Stimulated activated CD8-positive, alpha-beta memory T cell treated with anti-CD3 and anti-CD28 coated beads, Interleukin-15, amount 100 ng/mL, for 48 hours (primary cell): ENCODE measurements at places on chromosomes 11 and 22.

- DNase-seq: no peak
Observed at GRCh38 chr11:6402061-6402470, 11.8 kb downstream of the SMPD1 start.

GRCh38 chr22:25987948-25988347 lies 181.3 kb upstream of the SEZ6L start:
- DNase-seq: no peak

DNA sequence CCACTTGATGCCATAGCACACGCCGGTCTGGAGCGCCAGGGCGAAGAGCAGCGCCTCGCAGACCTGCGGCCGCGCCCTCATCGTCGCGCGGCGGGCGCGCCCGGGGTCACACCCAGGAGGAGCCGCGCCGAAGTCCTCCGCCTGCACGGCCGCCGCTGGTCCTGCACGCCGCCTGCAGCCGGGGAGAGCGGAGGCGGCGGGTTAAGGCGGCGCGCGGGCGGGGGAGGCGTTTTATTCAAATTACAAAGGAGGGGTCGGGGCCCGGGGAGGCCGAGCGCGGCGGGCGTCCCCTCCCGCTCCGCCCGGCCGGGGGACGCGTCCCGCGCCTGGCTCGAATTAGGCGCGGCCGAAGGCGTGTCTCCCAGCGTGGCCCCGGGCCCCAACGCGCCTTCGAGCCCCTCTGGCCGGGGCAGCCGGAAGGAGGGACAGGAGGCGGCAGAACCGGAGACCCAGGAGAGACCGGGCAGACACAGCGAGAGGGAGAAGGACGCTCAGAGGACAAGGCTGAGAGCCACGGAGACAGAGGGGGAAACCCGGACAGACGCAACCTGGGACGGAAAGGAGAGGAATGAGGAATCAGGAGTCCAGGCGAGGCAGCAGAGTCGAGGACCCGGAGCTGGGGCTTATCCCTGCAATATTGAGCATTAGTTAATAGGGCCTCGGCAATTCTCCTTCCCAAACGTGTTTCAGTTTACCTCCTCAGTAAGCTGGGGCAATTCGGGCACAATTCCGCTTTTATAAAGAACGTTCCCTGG lies at the start of gene WNT11:
Gene WNT11, minus strand, starts transcription at position 176 of the 755 bp plus-strand sequence. Its CDS starts 95 bp downstream, at position 81.
- no peak for DNase-seq

GRCh38 chr11:115496892-115497291 lies 7.3 kb downstream of the CADM1 start:
- DNase-seq: no peak

- DNase-seq: no peak
Observed at GRCh38 chr22:30312053-30312452, 14.7 kb downstream of the TBC1D10A start.

- DNase-seq: no peak
Observed at GRCh38 chr22:48318173-48318572, 1509.5 kb downstream of the BRD1 start.

- no peak for DNase-seq
Observed at GRCh38 chr11:128391811-128392210, 195.5 kb downstream of the ETS1 start.

DNA sequence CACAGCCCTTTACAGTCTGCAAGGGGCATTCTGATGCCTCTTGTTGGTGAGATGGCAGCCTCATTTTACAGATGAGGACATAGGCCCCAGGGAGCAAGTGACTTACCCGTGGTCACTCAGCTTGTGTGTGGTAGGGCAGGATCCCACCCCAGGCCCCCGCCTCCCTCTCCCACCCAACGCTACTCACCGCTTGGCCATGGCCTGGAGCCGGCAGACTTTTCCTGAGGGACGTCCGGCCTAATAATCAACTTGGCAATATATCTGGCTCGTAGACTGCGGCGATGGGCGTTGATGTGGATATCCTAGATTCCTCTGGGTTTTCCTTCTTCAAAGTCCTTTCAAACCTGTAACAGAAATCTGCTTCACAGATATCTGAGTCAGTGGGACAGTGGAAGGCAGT lies 57.1 kb downstream of the ARHGAP8 start:
- no peak for DNase-seq

DNA sequence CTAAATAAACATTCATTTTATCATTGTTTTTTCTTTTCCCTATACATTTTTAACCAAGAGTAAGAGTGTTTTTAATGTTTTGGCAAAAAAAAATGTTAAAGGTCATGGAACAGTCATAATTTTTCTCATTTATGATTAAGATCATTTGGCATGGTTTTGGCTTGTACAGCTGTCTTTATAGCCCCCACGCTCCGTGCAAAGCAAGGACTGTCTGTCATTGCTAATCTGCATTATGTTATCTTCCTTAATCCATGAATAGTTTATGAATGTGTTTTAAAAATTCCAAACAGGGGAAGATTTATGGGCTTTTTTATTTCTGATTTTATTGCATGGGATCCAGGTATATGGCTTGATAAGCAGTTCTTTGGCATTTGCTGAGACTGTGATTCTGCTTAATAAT lies 28.1 kb downstream of the PGM2L1 start:
- no peak for DNase-seq

- no peak for DNase-seq
Observed at GRCh38 chr11:70647188-70648166, 249.1 kb downstream of the CTTN start.

DNA sequence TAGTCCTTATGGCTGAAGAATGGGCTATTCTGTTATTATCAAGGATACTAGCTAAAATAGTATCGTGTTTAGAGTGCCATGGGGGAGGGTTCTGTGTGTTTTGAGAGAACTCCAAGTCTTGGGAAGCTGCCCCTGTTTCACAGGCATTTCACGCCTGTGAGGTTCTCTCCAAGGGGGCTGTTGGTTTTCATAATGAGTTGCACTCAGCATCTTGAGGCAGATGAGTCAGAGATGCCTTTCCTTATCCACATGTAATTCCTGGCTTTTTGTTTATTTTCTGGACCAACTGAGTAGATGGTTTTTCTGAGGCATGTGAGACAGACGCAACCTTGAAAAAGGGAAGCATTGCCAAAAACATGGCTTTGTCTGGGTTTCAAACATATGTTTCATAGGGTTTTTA lies 203.7 kb downstream of the ARHGAP42 start:
- DNase-seq: no peak

DNA sequence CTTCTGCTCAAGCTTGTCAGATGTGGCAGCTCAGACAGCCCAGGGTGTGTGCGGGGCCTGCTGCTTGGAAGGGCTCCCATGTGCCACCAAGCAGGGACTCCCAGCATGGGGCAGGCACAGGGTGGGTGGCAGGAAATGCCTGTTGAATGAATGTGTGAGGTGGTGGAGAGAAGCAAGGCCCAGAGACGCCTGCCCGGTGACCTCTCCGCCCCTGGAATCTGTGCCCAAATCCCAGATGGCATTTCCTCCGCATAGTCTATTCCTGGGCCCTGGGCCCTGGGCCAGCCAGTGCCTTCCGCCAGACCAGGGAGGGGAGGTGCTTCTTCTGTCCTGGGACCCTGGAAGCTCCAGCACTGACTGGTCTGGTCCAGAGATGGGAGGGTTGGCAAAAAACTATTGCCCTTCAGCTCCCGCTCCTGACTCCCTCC lies 3.7 kb downstream of the CST6 start:
- no peak for DNase-seq

DNA sequence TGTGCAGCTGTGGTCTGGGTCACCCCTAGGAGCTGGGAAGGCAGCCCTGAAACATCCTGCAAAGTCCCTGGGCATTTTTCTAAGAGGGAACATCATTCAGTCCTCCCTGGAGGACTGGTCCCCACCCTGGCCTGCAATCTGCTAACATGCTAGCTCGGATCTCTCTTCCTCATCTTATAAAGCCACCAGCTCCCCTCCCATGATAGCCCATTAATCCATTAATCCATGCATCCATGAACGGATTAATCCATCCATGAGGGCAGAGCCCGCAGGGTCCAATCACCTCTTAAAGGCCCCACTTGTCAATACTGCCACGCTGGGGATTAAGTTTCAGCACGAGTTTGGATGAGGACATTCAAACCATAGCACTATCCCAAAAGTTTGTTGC lies 12.1 kb downstream of the PRG3 start:
- no peak for DNase-seq

DNA sequence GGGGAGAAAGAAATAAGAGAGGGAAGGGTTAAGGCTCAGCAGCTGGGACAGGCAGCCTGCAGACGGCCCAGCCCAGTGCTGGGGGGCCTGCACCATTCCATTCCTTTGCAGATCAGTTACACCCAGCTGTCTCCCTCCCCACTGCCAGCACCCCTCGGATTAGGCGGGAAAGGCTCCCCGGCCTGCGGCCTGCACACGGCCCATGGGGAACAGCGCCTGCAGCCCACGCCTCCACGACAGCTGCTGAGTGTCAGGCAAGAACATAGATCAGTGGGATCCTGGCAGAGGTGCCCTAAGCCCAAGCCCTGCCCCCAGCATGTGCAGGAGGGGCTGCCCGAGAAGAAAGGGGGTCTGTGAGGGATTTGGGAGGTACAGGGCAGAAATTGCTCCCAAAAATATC lies 65.8 kb upstream of the MYOD1 start:
- DNase-seq: no peak

- DNase-seq: no peak
Observed at GRCh38 chr11:111942829-111943228, 5.7 kb downstream of the DIXDC1 start.

- DNase-seq: no peak
Observed at GRCh38 chr22:38236786-38237185, 35.0 kb downstream of the MAFF start.

DNA sequence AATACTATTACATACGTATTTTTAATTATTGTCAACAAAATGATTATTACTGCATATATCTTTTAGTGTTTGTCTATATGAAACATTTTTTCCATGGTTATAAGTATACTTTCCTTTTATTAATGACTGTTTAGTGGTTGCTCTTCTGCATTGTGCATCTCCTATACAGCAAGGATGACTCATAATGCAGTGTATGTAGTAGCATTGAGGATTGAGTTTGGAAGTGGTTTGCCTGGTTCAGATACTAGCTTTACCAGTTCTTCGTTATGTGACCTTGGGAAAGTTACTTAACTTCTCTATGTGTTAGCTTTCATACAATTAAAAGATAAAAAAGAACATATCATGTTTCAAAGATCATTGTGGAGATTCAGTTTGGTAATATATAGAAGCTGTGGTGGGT lies 44.1 kb downstream of the CHORDC1 start:
- no peak for DNase-seq

DNA sequence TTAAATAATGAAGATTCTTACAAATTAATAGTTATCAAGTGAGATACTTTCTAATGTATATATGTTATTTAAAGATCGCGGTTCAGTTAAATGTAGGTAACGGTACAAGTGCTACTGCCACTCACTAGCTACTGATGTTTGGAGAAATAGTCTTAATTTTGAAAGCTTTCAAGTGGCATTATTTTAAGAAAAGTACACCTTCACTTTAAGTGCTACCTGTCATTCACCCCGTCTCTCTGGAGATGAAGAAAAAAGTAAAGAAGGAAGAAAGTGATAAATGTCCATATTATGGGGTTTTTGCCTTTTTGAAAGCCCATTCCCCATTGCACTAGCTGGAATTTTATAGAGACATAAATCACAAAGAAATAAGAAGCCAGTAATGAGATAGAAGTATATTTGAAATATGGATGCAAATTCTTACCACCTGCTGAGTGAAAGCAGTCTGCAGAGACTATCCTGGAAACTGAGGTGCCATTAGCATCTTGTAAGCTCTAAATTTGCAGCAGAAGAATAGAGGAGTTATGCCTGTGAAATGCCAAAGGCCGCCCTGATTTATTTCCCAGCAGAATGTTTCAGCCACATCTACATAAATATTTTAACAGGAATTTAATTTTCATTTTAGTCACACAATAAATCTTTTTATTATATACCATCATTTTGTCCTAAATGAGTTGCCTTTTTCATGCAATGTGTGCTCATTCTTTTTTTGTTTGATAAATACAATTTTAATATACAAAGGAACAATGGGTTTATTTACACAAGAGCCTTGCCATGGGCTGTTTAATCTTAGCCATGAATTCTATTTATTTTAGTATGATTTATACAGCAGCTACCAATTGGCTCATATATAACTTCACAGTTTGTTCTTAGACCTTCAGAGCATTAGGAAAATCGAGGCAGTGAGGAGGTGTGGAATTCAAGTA lies 489.9 kb upstream of the RAG2 start:
- no peak for DNase-seq

DNA sequence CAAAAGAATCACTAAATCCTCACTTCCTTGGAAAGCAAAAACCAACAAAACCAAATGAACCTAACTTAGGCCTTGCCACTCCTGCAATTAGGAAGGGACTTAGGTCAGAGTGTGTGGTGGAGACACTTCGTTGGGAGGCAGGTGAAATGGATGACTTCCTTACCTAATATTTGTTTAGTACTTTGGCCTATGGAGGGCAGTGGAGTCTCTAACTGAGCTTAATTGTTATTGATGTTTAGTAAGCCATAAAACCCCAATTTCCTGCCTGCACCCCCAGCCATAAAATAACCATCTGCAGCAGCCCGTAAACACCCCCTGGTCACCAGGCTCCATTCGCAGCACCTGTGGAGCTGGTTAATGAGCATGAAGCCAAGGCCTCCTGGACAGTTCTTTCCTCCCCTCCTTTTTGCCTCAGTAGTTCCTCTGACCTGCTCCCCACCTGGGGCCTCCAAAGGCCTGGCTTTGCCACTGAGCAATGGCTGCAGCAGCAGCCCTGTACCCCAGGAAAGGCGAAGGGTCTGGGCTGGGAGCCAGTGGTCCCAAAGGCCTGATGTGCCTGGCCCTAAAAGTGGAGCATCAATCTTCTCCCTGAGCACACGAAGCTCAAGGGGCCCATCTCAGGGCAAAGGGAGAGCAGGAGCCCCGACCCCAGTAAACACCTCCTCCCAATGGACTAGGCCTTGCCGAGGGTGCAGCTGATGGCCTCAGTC lies 15.6 kb upstream of the SYT13 start:
- DNase-seq: no peak

GRCh38 chr11:129896062-129896461 lies 684 bp upstream of the NFRKB start:
- DNase-seq: no peak

- DNase-seq: no peak
Observed at GRCh38 chr11:131687291-131688047, 317.1 kb downstream of the NTM start.

DNA sequence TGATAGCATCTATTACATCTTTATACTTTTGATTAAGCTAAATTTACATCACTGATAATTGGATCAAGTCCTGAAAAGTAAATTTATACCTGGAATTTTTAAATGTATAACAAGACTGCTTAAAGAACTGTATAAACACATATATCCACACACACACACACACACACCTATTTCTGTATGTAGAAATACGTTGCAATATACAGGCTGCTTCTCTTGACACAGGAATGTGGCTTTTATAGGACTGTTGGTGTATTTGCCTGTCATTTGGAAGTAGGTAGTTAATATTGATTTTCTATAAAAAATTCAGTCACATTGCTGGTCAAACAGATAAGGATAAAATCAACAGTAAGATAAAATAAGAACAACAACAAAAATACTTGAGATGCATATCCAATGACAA lies 708.5 kb upstream of the RAG2 start:
- no peak for DNase-seq

- no peak for DNase-seq
Observed at GRCh38 chr22:37797874-37798500, 9.7 kb upstream of the GCAT start.
